ENCODE measurements at places on chromosomes 2 and 18.

DNA sequence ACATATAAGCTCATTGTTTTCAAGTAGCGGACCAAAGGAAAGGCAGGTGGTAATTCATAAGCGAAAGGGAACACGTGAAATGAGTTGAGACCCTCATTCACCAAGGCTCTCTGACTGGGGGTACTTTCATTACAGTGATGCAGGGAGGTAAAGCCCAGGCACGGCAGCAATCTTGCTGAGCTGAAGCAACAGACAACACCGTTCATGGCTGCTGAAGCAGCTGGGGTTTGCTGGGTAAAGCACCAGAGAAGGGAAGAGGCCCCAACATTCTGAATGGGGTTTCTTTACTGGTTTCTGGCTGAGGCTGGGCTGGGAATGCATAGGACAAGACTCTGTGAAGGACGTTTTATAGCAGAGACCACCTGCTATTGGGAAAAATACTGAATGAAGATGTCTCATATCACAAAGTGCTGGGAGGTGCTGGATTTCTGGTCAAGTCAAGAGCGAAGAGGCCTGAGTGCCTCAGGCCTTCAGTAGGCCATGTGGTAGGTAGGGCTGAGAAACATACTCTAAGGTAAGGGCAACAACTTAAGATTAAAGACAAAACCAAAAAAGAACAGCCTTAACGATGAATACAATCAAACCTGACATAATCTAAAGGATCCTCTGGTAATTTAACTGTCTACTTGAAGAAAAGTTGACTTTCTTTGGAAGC lies 324.7 kb upstream of the PIK3C3 start:
- DNase-seq, result no peak

DNA sequence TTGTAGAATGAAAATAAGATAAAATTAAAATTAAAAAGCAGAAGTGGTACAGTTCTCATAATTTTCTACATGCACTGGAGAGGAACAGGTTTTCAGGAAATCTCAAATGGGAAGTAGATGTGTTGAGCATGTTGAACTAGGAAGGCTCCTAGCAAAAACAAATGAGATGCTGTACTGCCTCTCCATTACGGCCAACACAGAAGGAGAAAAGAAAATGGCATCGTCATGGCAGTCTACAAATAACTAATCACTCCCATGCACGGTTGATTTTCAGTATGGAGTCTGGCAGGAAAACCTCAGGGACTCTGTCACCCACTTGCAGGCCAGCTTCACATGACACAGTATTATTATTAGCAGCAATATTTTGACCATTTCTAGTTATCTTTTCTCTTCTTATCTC lies 278.7 kb downstream of the NRXN1 start:
- no peak for DNase-seq

GRCh38 chr2:152319822-152320570 lies 15.0 kb upstream of the FMNL2 start:
- no peak for DNase-seq

GRCh38 chr2:121289271-121289670 lies 4.3 kb upstream of the TFCP2L1 start:
- no peak for DNase-seq

DNA sequence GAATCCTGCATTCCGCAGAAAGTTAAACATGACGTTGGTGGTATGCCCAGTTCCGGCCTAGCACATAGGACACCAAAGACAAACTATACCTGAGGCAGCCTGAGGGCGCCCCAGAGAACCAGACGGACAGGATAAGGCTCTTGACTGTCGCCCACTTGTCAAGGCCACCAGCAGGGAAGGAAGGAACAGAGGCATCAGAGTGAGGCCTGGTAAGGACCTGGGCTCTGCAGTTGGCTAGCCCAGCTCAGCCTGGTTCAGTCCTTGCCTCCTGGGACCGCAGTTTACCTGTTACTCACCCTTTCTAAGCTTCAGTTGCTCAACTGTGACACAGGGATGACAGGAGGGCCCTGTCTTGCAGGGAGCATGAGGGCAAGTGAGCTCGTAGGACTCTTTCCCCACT lies 82.1 kb downstream of the ACTR2 start:
- no peak for DNase-seq

GRCh38 chr2:148967578-148967977 lies 70.9 kb upstream of the LYPD6B start:
- no peak for DNase-seq

DNA sequence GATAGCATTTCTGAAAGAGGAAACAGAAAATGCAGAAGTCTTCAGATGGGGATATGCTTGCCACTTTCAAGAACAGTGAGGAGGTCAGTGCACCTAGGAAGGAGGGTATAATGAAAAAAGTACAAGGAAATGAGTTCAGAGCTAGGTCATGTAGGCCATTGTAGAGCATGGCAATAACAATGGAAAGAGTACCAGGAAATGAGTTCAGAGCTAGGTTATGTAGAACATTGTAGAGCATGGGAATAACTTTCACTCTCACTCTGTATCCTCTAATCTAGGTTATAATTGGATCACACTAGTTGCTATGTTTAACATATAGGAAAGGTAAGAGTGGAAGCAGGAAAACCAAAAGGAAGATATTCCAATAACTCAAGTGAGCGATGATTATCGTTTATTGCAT lies 12.3 kb downstream of the SCG2 start:
- DNase-seq, result no peak

- DNase-seq, result no peak
Observed at GRCh38 chr2:19623488-19623887, 265.1 kb upstream of the OSR1 start.

DNA sequence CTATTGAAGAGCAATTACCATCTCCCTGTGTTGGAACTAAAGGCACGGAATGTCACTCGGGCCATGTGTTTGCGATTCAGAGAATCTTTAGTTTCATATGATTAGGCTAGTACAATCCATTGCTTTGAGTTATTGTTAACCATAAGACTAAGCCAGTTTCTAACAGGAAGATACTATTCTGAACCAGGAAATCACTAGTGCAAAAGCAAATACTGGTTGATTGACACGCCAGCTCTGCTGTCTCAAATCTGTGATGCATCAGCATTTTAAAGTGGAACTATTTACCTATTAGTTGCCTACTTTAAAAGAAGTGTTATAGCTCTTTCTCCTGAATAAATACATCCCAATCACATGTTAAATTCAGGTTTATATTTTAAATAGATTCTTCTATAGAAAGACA lies 61.9 kb downstream of the AFTPH start:
- no peak for DNase-seq

- no peak for DNase-seq
Observed at GRCh38 chr2:113791697-113792590, 35.5 kb upstream of the SLC35F5 start.

DNA sequence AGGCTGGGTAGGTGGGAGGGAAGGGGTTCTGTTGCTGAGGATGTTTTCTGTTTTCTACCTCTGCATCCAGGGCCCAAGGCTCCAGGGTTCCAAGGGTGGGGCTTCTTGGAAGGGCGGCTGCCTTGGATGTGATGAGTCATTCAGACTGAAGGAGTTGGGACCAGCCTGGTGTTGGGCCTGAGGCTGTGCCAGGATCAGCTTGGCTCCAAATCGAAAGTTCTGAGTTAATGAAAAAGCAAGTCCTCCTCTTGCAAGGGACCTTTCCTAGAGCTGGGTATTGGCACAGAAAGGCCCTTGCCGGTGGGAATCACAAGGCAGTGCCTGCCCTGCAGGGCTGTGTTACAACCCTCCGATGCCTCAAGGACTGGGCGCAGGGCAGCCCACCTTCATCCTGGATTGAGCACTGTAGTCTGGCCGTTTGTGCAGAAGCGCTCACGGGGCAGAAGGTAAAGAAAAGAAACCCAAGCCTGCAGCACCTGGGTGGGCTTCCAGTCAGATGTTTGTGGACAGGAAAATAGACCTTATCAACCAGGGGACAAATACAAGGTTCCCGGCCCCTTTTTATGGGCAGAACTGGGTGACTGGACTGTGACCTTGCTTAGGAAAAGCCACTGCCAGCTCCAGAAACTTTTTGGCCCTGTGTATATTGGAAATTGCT lies 52.5 kb upstream of the MCFD2 start:
- peak; percentile 65 for DNase-seq

GRCh38 chr2:9091811-9092210 lies 88.3 kb upstream of the MBOAT2 start:
- DNase-seq, result no peak

- DNase-seq, result no peak
Observed at GRCh38 chr2:209236377-209236776, 187.5 kb upstream of the MAP2 start.

GRCh38 chr2:69271831-69272257 lies 115.2 kb downstream of the GFPT1 start:
- no peak for DNase-seq
